GM23248 (cell line): ENCODE measurements at places on chromosomes 3 and 15. TPM values are rescaled to one million over a fixed set of nuclear protein-coding genes. Genes with fewer than 3 reads are reported as not detected.

Gene FAM3D
- not detected in 2 replicates for total RNA-seq

DNA sequence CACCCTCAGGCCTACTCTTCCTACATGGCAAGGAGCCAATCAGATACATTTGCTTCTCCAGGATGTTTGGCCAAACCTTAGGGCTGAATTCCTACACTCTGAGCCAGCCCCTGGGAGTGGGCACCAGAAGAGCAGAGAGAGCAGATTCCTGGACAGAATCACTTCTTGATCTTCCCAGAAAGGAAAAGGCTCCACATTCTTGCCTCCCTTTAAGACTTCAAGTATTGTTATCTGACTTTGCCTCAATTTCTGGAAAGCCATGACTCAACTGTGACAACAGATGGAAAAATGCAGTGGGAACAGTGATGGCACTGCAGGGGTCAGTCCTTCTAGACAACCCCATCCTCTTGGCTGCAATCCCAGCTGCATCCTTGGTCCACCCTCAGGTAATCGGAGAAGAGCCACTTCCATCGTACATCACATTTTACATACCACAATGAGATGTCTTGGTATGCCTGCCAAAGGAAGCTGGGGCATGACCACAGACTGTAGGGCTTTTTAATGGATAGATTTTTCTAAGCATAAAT, 21.0 kb downstream of the SLCO2A1 start:
- DNase-seq: peak; percentile 82

DNA sequence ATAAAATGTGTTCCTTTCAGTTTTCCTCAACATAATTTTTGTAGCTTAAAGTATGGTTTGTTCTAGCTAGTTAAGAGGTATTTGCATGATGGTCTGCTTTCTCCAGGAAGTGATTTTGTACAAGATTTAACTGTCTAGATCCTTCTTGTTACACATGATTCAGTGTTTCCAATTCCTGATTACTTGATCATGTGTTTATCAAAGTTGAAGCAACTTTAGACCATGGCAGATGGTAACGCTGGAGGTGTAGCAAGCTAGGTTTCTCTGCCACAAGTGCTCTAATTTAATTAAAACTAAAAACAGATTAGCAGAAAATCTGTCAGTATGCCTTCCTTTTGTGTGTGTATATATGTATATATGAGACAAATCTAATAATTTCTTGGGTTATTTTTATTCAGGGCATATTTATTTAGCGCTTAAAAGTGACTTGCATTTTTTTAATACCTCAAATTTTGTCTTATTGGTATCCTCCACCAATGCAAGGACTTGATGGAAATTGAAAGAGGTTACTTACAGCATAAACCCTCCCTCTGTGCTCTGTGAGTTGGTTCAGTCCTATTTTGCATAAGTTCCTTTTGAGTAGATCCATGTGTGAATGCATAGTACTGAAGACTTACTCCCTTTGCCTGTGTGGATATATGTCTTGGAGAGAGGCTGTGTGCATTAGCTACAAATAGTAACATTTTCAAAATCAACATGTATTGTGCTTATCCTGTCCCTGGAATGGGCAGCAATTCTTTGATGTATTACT, 157.3 kb upstream of the CGNL1 start:
- peak; percentile 80 for DNase-seq

DNA sequence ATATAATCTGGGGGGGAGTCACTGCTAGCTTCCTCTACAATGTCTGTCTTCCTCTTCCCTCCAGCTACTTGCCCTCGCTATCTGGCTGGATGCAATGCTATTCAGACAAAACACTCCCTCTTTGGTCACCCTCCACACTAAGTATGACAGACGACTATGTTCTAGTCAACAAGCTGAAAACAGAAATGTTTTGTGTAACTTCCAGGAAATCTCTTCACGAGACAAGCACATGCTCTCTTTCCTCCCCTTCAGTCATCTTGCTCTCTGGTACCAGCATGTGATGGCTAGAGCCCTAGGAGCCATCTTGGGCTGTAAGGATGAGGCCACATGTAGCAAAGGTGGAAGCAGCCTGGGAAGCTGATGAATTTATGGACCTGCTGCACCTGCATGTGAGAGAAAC, 151.3 kb downstream of the ARRDC4 start:
- DNase-seq: no peak

- DNase-seq: no peak
These were observed 15.9 kb upstream of the COPG1 start for GRCh38 chr3:129233538-129233937.

- peak; percentile 56 for DNase-seq
These were observed 30.0 kb downstream of the SHQ1 start for GRCh38 chr3:72818092-72818773.

Gene WNT5A
- 281 and 298 TPM in 2 replicates for total RNA-seq

DNA sequence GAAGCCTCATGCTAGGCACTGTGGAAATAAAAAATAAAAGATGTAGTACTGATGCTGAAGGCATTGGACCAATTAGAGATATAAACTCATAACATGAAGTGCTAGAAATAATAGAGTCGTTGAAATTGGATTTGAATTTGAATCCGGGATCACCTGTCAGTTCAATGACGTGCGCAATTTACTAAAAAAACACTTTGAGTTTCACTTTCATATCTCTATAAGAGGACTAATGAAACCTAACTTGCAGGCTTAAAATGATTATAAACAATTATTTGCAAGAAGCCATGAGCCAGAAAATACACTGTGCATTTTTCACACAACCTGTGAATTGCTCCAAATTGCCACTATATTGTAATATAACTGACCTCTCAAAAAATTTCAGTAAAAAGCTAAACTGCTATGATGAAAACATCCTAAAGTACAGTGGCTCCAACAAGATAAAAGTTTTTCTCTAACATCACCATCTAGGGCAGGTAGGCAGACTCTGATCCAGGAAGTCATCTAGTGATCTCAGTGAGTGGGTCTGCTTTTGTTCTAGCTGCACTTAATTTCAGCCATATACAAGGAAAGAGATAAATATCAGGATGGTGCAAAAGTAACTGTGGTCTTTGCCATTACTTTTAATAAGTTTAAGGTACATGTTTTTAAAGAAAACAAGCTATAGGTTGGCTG, 440.2 kb downstream of the CNTN6 start:
- no peak for DNase-seq

GRCh38 chr3:128577711-128578110, 72.9 kb downstream of the RPN1 start:
- DNase-seq: no peak

DNA sequence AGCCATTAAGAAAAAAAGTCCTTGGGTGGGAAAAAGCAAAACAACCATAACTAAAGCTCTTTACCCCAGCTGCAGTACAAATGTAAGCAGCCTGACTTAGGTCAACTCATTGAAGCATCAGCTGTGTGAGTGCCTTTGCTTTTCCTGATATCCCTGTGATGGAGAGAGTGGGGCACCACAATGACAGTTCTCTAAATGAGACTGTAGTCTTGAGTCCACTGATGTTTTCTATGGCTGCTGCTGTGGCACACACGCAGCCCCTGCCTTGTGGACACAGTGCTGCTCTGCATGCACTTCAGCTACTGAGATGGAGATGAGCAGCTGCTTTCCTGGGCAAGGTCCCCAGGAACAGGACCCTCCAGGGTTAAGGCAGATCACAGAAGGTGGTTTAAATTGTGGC, 173.2 kb downstream of the KCNAB1 start:
- DNase-seq: no peak

DNA sequence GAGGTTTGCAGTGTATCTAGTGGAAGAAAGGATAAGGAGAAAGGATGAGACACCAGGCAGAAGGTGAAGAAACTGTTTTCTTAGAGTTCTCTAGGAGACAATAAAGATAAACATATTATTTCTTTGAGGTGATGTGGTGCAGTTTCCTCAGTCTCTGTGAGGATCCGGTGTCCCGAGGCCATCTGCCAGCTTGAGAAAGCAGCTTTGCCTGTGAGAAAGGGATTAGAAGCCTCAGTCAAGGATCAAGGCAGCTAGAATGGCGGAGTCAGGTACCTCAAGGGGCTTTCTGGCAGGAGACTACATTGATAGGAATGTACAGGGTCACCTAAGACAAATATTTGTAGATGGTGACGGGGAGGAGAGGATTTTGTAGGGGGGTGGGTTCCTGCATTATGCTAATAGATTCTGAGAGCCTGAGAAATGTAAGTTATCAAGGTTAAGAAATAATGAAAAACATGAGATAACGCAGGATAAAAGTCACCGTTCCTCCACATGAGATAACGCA, 103.9 kb upstream of the MB21D2 start:
- no peak for DNase-seq

DNA sequence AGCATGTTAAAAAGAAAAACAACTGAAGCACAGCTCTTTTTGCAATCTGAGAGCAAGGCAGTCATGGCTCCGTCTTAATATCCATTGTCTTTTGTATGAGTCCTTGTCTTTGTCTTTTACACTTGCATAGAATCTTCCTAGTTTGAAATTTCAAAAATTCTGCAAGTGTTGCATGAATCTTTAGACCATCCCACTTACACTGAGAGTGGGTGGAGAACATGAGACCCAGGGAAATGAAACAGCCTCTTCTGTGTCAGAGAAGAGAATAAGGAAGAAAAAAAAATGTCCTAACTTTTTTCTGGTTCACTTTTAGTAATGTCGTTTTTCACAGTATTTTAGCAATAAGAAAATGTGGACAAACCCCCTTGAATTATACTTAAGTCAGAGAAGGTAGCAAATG, 12.1 kb upstream of the DCLK3 start:
- peak; percentile 17 for DNase-seq

DNA sequence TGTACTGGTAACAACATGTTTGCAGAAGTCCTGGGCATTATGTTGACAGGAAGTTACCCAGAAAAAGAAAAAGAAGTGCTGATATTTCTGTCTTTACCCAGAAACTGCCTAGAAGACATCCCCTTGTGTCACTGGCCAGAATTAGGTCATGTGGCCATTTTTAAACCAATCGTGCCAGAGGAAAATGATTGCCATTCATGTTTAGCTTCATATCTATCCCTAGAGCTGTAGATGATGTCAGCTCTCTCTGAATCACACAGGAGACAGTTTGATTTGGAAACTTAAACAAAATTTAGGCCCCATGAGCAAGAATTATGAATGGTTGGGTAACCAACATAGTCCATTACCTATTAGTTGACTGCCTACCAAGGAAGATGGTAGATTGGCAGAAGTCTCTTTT, 8.9 kb upstream of the PLOD2 start:
- no peak for DNase-seq

DNA sequence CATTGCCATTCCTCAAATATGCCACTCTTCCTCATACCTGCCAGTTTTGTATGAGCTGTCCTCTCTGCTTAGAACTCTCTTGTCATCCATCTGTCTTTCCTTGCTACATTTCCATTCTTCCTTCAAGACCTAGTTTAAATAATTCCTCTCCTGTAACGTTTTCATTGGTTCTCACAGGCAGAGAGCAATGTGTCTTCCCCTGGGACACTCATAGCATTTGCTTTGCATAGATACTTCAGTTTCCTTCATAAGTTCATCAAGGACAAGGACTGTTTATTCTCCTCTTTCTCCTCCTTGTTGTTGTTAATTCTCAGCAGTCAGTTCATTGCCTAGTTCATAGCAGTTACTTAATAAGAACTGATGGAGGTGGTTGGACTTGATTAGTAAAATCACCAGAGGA, 10.5 kb downstream of the NR2C2 start:
- DNase-seq: no peak

Gene GREM1
- total RNA-seq: 935 and 1,005 TPM in 2 replicates

DNA sequence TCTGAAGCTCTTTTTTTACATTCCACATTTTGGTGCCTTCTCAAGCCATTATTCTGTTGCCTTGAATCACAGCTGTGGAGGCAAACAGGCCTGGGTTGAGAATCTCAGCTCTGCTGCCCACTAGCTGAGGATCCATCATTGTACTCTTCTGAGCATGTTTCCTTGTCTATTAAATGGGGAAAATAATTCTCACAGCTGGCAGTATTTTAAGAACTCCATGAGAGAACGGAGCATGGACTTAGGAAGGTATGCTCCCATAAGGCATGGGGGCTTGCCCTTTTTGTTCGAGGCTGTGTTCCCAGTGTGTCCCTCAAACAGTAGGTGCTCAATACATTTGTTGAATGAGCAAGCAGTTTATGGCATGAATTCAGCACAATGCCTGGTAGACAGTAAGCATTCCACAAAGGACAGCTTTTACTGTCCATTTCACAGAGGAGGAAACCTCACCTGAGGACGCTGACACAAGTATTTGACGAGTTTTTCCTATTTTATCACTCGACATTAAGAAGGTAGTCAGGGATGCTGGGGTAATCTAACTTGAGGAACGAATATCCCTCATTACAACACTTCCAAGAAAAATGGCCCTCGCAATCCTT, 2.1 kb upstream of the PTPRG start:
- DNase-seq: peak; percentile 51

DNA sequence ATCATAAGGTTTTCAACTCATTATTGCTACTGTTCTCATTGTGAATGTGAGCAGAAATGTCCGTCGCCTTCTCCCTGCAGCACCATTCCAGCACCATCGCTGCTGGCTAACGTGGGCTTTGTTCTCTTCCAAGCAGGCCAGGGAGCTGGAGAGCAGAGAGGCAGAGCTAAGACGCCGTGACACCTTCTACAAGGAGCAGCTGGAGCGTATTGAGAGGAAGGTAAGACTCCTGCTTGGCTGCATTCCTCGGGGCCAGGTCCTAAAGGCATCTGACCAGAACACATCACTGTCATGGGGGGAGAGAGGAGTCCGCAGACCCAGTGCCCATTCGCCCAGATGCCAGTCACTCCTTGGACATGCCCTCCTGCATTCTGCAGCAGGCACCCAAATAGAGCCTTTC, 130.4 kb upstream of the PLXNA1 start:
- no peak for DNase-seq

DNA sequence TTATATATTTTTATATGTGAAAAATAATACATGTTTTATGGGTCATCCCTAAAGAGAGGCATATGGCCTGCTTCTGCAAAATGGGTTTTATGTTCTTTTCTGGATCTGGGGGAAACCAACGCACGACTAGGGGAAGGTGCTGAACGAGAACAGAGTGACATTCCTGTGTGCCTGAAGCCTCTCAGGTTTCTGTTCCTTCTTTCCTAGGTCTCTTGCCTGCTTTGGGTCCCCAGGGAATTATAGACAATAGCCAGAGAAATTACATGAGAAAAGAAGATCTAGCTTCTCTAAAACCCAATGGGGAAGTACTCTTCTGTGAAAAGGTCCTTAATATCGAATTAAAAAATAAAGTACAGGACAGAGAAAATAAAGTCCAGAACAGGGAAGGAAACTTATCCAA, 66.5 kb downstream of the IGSF11 start:
- DNase-seq: no peak

Gene GP9
- not detected in 2 replicates for total RNA-seq

Gene KLF15
- total RNA-seq: 0.13 and 0.54 TPM in 2 replicates

- DNase-seq: no peak
These were observed 64.5 kb downstream of the ETV5 start for GRCh38 chr3:186044427-186044826.

Gene GOLGA6D
- not detected in 2 replicates for total RNA-seq

Gene UROC1
- not detected in 2 replicates for total RNA-seq

Gene LRRC31
- not detected in 2 replicates for total RNA-seq

- peak; percentile 59 for DNase-seq
These were observed 6.4 kb downstream of the TMEM207 start for GRCh38 chr3:190443257-190443656.

GRCh38 chr15:40807888-40808461, 702 bp upstream of the DNAJC17 start:
- no peak for DNase-seq
